Stimulated activated CD4-positive, alpha-beta T cell treated with anti-CD3 and anti-CD28 coated beads, TNF-alpha, amount 100 ng/mL, for 1 hour (primary cell): ENCODE measurements at places on chromosomes 1 and 21.

GRCh38 chr1:35807614-35808449, at the start of gene AGO4:
Gene AGO4, plus strand, starts transcription at chr1:35808016. Its CDS starts 401 bp downstream, at chr1:35808417.
- DNase-seq: no peak

- DNase-seq: no peak
These were observed 111.0 kb downstream of the ACTL8 start for GRCh38 chr1:17865912-17866739.

- no peak for DNase-seq
These were observed 9.4 kb upstream of the CEP85 start for GRCh38 chr1:26224606-26225005.

GRCh38 chr1:102434421-102434820, 437.7 kb upstream of the OLFM3 start:
- no peak for DNase-seq

DNA sequence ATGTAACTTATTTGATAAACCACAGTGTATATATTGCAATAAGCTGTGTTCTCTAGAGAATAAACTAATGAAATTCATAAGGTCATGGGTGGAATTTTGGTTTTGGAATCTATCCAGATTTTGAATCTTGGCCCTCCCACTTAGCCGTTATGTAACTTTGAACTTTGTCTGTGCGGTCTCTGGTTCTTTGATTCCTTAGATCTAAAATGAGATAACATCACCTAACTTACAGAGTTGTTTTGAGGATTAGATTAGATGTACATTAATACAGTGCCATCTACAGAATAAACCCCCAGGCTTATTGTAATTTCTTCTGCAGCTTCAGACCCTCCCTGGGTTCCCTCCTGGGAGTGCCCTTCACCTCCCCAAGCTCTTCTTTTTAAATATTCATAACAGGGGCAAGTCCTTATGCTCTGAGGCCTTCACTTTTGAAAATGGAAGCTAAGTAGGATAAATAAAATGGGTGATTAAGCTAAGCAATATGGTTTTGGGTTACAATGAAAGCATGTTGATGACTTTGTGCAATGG, 124.3 kb downstream of the ATG4C start:
- no peak for DNase-seq

DNA sequence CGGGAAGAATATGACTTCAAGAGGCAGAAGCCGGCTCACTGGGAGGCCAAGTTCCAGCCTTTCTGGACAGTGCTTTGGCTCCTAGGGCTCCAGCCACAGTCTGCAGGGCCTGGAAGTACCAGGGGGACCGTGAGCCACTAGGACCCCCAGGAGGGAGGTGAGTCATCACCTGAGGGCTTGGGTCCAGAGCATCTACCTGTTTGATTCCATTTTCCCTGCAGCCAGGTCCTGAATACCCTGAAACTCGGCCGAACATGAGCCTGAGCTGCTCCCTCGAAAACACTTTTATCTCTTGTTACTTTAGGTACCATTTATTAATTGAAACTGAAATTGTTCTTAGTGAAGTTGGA, 164.1 kb downstream of the RYR2 start:
- no peak for DNase-seq

- DNase-seq: no peak
These were observed 1.1 kb downstream of the MRPS6 start for GRCh38 chr21:34074283-34075090.

DNA sequence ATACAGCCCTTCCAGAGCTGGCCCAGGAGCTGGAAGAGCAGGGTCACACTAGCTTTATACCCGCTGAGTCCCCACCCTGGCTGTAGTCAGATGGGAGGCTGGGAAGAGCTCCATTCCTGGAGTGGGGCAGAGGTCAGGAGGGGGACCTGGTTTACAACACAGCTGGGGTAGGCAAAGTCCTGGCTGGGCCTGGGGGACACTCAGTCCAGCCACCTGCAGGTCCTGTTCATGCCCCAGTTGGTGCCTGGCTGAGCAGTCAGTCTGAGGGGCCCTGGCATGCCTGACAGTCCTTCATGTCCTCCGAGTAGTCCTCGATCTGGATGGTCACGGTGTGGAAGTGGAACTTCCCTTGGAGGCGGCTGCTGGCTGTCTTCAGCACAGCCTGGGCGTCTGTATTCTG, 7.0 kb downstream of the SLC30A2 start:
- DNase-seq: no peak

DNA sequence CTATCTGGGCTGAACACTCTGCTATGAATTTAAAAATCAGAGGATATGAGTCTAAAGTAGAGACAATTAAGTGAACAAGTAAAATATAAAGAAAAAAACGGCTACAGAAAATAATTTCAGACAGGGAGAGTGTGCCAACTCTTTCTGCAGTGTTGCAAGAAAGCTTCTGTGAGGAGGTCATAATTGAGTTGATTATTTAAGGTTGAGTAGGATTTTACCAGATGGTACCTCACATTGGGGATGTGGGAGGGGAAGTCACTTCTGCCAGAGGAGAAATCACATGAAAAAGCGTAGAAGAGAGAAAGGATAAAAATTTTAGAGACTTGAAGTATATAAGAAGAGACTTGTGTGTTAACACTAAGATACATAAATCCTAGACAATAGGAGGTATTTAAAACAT, 238.0 kb upstream of the NCAM2 start:
- DNase-seq: no peak

DNA sequence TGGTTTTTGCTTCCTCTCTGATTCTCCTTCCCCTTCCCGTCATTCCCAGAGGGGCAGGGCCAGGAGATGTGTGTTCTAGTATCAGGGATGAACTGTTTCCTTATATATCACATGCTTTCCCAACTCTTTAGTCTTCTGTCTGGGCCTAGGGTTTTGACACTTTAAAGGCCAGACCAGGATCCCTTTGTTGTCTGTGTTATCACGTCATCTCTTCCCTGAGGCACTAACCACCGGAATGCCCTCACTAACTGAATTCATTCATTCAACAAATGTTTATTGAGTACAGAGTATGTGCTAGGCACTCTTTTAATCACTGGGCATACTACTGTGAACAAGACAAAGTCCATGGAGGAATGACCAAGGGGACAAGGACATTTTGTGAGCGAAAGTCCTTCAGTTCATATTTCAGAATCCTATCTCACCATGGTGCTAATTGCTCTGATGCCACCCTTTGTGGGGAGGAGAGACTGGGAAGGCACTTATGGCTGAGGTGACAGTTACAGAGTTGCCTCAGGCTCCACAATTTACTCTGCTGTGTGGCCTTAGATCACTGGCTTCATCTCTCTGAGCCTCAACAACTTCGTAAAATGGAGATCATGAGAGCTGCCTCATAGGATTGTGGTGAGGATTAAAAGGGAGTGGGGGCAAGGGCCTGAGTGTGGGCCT, 12.0 kb upstream of the ZNF362 start:
- no peak for DNase-seq

- DNase-seq: no peak
These were observed 13.9 kb downstream of the CHIT1 start for GRCh38 chr1:203215573-203215972.

GRCh38 chr1:161082996-161083747, 6.2 kb downstream of the NECTIN4 start:
- DNase-seq: no peak
